GM19239 (cell line): ENCODE measurements at places on chromosomes 5 and 9.

DNA sequence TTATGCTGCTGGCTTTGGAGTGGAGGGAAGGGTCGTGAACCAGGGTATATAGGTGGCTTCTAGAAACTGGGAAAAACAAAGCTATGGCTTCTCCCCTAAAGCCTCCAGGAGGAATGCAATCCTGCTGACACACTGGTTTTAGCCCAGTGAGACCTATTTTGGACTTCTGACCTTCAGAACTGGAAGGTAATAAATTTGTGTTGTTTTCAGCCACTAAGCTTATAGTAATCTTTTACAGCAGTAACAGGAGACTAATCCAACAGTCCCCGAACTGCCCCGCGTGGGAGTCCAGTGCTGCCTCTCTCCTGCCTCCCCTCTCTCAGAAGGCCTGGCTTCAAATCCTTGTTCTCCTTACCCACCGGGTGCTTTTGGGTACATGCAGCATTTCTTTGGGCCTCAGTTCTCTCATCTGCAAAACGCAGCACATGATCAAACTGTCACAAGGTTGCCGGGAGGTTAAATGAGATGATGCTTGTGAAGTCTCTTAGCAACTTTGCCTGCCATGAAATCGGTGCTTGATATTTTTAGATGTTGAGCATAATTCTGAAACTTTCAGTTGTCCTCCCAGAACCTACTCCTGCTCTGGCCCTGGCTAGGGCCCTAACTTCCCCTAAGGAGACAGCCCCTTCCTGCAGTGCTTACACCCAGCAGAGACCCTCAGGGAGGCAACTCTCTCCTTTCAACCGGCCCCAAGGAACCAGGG, 127.3 kb upstream of the BOD1 start:
- peak; percentile 31 for DNase-seq

DNA sequence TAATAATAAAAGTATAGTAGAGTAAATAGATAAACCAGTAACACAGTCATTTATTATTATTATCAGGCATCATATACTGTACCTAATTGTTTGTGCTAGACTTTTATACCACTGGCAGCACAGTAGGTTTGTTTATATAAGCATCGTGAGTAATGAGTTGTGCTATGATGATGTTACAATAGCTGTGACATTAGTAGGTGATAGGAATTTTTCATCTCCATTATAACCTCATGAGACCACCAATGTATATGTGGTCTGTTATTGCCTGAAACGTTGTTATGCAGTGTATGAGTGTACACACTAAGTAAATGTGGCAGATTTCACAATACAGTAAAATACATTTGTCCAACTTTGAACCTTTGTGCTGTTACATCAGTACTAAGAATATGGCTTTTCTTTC, 72.7 kb upstream of the SPATA31D4 start:
- no peak for DNase-seq

GRCh38 chr5:173155912-173156311, 11.6 kb downstream of the BNIP1 start:
- no peak for DNase-seq

GRCh38 chr5:96142184-96142781, 180.6 kb upstream of the ELL2 start:
- no peak for DNase-seq

GRCh38 chr5:92504346-92504745, 1076.7 kb downstream of the NR2F1-AS1 start:
- no peak for DNase-seq

- DNase-seq = no peak
Observed at GRCh38 chr9:109792951-109793546, 13.1 kb downstream of the PALM2AKAP2 start.
